ENCODE measurements at places on chromosomes 4 and X.

GRCh38 chr4:171857302-171858012, 44.3 kb downstream of the GALNTL6 start:
- no peaks in the 10 kb centered on the region for H3K27me3 ChIP-seq
- no peaks in the 10 kb centered on the region for H3K36me3 ChIP-seq
- no peak overlapping the region for H3K4me3 ChIP-seq
- no peak for DNase-seq
- no peak overlapping the region for H3K27ac ChIP-seq

DNA sequence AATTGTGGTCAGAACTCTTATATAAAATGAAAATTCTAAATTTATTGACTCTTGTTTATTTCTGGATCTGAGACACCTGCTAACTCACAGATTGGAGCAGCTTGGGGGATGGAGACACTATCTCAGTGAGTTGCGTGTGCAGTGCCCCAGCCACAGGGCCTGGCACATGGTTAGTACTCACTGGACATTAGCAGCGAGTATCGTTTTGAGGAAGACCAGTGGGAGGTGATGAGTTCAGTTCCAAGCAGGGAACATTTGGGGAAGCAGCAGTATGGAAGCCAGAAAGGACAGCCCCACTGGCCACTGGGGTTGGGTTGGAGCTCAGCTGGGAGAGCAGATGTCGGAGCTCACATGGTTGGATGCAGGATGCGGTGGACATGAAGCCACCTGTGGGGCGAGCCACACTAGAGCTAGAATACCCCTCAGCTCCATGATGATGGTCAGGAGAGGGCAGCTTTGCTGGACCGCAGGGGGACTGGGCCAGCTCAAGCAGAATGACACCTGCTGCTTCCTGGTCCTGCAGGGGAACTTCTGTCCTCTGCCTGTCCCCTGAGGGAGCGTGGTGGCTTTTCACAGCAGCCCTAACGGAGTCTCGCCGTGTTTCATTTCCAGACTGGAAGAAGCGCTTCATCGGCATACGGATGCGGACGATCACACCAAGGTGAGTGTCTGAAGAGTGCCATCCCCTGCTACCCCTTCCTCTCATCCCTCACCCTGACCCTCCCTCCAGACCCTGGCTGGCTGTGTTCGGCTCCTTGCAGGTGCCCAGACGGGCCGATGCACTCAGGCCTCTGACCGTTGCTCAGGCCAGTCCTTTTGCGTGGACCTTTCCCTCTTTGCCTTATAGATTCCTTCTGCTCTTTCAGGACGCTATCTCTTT, 32.5 kb downstream of the HTRA3 start:
- H3K27ac ChIP-seq, result no peak overlapping the region
- peak; percentile 7 for DNase-seq
- no peaks in the 10 kb centered on the region for H3K36me3 ChIP-seq

- H3K36me3 ChIP-seq, result no peaks in the 10 kb centered on the region
- no peak overlapping the region for H3K4me3 ChIP-seq
- H3K27me3 ChIP-seq, result no peaks in the 10 kb centered on the region
These were observed 3.7 kb downstream of the GRIPAP1 start for GRCh38 chrX:48998391-48998790.

- no peak overlapping the region for H3K4me3 ChIP-seq
- no peaks in the 10 kb centered on the region for H3K27me3 ChIP-seq
These were observed 141.5 kb downstream of the MAGEB17 start for GRCh38 chrX:16308773-16309172.

- DNase-seq, result no peak
- H3K27me3 ChIP-seq, result no peaks in the 10 kb centered on the region
- H3K27ac ChIP-seq, result no peak overlapping the region
- H3K36me3 ChIP-seq, result no peaks in the 10 kb centered on the region
- H3K4me1 ChIP-seq, result no peaks in the 10 kb centered on the region
- H3K4me3 ChIP-seq, result no peak overlapping the region
These were observed 57.3 kb upstream of the STIM2 start for GRCh38 chr4:26803211-26803861.

- H3K4me3 ChIP-seq, result no peak overlapping the region
- no peaks in the 10 kb centered on the region for H3K27me3 ChIP-seq
- H3K36me3 ChIP-seq, result no peaks in the 10 kb centered on the region
- peaks cover 4% of the 10 kb centered on the region for H3K4me1 ChIP-seq
- no peak overlapping the region for H3K27ac ChIP-seq
These were observed 6.3 kb downstream of the C1QTNF7 start for GRCh38 chr4:15434091-15434490.

GRCh38 chr4:6180841-6181631, 19.3 kb downstream of the JAKMIP1 start:
- H3K27ac ChIP-seq, result no peak overlapping the region
- no peaks in the 10 kb centered on the region for H3K36me3 ChIP-seq
- DNase-seq, result no peak
- H3K4me1 ChIP-seq, result no peaks in the 10 kb centered on the region

DNA sequence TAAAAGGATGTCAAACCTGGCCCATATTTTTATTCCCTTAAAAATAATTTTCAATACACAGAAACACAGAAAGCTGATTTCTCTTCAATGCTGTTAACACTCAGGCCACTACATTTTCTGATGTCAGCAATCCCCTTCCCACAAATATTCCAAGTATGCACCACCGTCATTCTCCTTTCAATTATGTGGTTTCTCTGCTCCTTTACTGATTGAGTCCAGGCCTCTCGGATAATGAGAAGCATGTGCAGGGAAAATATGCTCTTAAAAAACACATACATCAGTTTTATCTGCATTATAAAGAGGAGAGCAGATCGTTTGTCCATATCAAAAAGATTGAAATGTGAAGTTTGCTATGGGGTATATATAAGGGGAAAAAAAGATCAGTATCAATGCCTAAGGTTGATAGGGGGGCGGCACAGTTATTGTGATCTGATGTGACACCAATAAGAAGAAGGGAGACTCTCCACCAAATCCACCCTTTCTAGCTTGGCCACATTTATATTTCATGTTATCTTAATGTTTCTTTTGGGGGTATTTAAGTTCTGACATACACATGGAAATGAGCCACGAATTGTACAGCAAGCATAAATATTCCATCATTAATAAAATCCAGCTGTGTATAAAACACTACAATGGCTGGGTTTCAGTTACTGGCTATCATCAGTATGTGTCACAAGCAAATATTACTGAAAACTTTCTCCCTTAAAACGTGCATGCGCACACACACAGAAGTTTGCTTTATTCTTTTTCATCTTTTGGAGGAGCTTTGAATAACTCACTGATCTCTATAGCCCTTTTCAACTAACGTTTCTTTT, 6.4 kb downstream of the AMOT start:
- H3K27me3 ChIP-seq, result no peaks in the 10 kb centered on the region
- no peaks in the 10 kb centered on the region for H3K36me3 ChIP-seq
- no peak overlapping the region for H3K4me3 ChIP-seq
- H3K4me1 ChIP-seq, result no peaks in the 10 kb centered on the region

DNA sequence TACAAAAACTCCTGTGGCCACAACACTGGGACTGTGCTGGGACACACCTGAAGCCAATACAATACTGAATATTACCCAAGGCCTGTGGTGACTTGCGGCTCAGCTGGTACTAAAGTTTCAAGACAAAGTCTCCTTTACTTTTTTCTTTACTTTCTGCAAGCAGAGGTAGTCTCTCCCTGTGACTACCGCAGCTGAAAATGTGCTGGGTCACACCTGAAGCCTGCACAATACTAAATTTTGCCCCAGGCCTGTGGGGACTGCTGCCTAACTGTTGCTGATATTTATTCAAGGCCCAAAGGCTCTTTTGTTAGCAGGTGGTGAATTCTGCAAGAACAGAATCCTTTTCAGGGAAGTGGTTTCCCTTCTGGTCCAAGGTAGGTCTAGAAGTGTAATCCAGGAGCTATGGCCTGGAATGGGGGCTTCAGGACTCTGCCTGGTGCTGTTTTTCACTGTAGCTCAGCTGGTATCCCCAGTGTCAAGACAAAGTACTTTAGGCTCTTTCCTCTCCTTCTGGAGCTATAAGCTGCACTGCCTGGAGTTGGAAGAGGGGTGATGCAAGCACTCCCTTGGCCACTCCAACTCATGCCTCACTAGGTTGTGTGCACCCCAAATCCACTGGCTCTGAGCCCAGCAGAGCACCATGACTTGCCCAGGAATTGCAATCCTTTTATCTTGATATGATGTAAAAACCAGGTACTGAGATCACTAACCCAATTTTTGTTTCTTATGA, 489.4 kb downstream of the TECRL start:
- H3K4me3 ChIP-seq, result no peak overlapping the region
- no peaks in the 10 kb centered on the region for H3K4me1 ChIP-seq
- no peaks in the 10 kb centered on the region for H3K36me3 ChIP-seq
- no peak overlapping the region for H3K27ac ChIP-seq
- no peak for DNase-seq
- no peaks in the 10 kb centered on the region for H3K27me3 ChIP-seq

DNA sequence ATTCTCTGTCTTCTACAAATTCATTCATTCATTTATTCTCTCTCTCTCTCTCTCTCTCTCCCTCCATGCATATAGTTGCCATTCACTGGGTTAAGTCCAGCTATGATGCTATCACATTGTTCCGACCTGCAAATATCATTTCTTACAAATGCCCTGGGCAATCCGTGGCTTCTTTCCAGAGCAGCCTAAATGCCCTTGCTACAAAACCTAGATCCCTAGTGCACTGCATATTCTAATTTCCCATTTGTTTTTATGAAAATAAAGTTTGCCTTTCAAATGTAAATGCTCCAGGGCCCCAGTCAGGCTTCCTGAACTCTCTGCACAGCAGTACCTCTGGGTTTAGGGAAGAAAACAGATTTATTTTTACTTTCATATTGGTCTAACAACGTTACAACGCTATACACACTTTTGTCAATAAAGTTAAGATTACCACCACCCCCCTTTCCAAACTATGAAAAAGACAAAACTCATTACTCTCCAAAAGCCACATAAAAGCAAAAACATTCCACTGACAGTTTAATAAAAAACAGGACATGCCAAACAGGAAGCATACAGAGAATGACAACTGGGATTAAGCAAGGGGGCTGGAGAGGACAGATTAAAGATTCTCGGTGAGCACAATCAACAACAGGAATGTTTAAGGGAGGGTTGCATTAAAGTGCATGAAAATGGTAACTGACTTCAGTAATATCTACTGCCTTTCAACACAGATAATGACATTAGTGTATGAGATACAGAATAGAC, 104.3 kb downstream of the USP46 start:
- DNase-seq, result no peak
- no peaks in the 10 kb centered on the region for H3K36me3 ChIP-seq
- H3K4me3 ChIP-seq, result no peak overlapping the region

DNA sequence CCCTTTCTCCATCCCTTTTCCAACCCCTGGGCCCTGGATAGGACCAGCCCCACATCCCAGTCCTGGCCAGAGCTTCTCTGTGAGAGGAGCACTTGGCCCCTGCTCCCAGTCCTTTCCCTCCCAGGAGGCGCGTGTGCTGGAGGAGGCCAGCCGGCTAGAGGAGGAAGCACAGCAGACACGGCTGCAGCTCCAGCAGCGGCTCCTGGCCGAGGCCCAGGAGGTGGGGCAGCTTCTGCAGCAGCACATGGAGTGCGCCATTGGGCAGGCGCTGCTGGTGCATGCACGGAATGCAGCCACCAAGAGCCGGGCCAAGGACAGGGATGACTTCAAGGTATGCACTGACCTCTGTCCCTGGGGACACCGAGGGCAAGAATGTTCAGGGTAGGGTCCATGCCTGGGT, 87.5 kb downstream of the EVC start:
- H3K27me3 ChIP-seq, result no peaks in the 10 kb centered on the region
- no peaks in the 10 kb centered on the region for H3K4me1 ChIP-seq
- no peak for DNase-seq
- H3K36me3 ChIP-seq, result no peaks in the 10 kb centered on the region
- H3K27ac ChIP-seq, result no peak overlapping the region

- H3K4me3 ChIP-seq, result no peak overlapping the region
- no peaks in the 10 kb centered on the region for H3K36me3 ChIP-seq
- no peak for DNase-seq
- no peaks in the 10 kb centered on the region for H3K4me1 ChIP-seq
- no peaks in the 10 kb centered on the region for H3K27me3 ChIP-seq
- no peak overlapping the region for H3K27ac ChIP-seq
These were observed 220.1 kb downstream of the DCTD start for GRCh38 chr4:182697094-182697493.

DNA sequence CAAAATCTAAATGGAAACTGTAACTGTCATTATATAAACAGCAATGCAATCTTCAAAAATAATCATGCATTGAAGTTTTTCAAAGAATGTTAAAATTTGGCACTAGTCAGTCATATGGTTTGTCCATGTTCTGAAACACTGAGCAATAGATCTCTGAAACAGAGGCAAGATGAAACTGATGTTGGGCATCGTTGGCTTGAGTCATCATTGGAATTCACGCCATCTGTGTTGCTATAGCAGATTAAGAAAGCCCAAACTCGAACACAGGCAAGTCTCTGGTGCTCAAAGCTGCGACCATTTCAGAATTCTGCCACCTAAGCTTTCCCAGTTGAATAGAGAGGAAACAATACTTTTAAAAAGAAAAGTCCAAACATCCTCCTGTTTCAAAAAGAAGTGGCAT, 114.1 kb upstream of the PPARGC1A start:
- H3K4me1 ChIP-seq, result peaks cover 3% of the 10 kb centered on the region
- no peak for DNase-seq
- no peak overlapping the region for H3K27ac ChIP-seq
- H3K36me3 ChIP-seq, result no peaks in the 10 kb centered on the region

- H3K4me1 ChIP-seq, result peaks cover 1% of the 10 kb centered on the region
- no peaks in the 10 kb centered on the region for H3K27me3 ChIP-seq
- no peak overlapping the region for H3K27ac ChIP-seq
- H3K4me3 ChIP-seq, result no peak overlapping the region
These were observed 69.9 kb upstream of the CAMK2D start for GRCh38 chr4:113831457-113831856.

GRCh38 chr4:85725721-85726170, 250.8 kb downstream of the ARHGAP24 start:
- no peaks in the 10 kb centered on the region for H3K4me1 ChIP-seq
- no peaks in the 10 kb centered on the region for H3K27me3 ChIP-seq
- no peak overlapping the region for H3K4me3 ChIP-seq
- DNase-seq, result no peak
- no peaks in the 10 kb centered on the region for H3K36me3 ChIP-seq
- H3K27ac ChIP-seq, result no peak overlapping the region

DNA sequence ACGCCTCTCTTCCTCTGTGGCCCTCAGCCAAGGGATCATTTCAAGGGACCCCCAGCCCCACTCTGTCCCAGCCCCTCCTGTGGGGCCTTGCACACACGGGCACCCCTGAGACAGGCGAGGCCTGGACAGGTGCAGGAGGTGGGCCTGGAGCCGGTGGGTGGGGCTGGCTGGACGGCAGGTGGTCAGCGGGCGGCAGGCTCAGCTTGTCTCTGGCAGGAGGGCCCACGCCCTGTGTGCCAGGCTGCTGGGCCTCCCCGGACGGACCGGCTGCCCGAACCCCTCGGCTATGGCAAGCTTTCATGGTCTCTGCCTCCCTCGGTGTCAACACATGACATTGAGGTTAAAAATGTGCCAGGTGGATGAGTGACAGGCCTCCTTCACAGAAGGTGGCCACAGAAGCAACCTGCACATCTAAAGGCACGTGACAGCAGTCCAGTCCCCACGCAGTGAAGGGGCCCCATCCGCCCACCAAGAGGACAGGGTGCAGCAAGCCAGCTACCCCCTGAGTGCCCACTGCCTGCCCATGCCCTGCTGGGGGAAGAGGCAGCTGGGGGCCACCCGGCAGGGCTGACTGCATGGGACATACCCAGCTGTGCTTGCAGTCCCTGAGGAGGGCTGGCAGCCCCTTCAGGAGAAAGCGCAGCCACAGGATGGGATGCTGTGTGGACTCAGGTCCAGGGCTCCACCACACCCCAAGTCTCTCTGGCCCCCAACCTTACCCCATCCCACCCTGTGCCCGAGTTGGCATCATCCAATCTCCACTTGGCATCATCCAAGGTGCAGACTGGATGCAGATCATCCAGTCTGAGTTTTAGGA, 109.3 kb downstream of the FAM53A start:
- H3K4me1 ChIP-seq, result peaks cover 2% of the 10 kb centered on the region
- no peak overlapping the region for H3K4me3 ChIP-seq
- no peaks in the 10 kb centered on the region for H3K36me3 ChIP-seq
- no peak for DNase-seq

Data from ovary (tissue), 10 donors.